ENCODE measurements at places on chromosomes 12 and 14. TPM values are rescaled to one million over a fixed set of nuclear protein-coding genes. Genes with fewer than 3 reads are reported as not detected.

Gene CPM
- polyA plus RNA-seq, result 0.73 TPM

- DNase-seq, result no peak
Measured at GRCh38 chr12:132398386-132398991, 69.1 kb upstream of the GALNT9 start.

DNA sequence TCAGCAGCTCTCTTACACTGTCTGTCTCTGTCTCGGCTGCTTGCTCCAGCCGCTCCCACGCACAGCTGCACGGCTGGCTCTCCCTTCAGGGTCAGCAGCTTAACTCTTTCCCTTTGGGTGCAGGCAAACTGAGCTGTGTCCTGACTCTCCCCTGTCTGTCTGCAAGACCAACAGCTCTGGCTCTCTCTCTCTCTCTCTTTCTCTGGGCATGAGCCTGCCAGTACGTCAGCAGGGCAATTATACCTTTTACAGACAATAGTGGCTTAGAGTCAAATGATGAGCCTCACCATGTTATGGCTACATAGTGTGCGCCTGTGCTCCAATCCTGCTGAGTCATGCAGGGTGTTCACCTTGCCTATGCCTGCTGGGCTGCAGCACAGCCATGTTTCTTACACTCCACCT lies 120.5 kb upstream of the DDHD1 start:
- peak; percentile 67 for DNase-seq

DNA sequence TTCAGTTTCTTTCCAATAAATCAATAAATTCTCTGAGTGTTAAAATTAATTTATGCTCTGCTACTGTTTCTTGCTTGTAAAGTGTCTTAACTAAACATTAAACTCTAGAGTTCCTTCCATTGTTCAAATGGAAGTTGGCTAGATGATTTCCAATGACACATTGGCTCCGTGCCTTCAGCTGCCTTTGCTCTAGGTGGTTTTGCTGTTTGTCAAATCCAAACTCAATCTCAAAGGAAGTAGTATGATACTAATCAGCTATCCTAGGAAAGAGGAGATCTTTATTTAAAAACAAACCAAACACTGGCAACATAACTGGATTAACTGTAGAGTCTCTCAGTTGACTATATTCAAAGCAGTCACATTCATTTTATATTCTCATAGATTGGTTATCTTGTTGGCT lies 356.4 kb downstream of the FOXG1 start:
- no peak for DNase-seq

GRCh38 chr14:23751616-23752015 lies 115.5 kb downstream of the DHRS2 start:
- DNase-seq, result no peak

- DNase-seq, result no peak
Measured at GRCh38 chr12:107241411-107241810, 148.1 kb upstream of the CRY1 start.

GRCh38 chr14:50943261-50943942 lies 881 bp downstream of the PYGL start:
- DNase-seq, result no peak

- peak; percentile 14 for DNase-seq
Measured at GRCh38 chr12:89552376-89552775, 26.5 kb upstream of the POC1B start.

DNA sequence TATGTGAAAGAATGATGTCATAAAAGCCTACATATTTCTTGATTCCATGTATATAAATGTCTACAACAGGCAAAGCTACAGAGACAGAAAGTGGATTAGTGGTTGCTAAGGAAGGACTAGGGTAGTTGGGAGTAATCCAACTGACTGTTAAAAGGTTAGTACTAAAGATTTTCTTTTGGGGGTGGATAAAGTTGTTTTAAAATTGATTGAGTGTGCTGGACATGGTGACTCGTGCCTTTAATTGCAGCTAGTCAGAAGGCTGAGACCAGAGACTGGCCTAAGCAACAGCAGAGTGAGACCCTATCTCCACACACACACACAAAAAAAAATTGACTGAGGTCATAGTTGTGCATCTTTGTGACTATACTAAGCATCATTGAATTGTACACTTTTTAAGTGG lies 234.3 kb downstream of the C12orf50 start:
- DNase-seq, result no peak

DNA sequence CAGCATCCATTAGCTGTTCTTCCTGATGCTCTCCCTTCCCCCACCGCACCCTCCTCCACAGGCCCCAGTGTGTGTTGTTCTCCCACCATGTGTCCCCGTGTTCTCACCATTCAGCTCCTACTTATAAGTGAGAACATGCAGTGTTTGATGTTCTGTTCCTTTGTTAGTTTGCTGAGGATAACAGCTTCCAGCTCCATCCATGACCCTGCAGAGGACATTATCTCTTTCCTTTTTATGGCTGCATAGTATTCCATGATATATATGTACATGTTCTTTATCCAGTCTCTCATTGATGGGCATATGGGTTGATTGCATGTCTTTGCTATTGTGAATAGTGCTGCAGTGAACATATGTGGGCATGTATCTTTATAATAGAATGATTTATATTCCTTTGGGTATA lies 9.0 kb downstream of the ATF1 start:
- no peak for DNase-seq

GRCh38 chr14:51848120-51848519 lies 12.3 kb upstream of the GNG2 start:
- DNase-seq, result peak; percentile 91

Data from mammary epithelial cell (primary cell).